ENCODE measurements at places on chromosomes 4 and X. TPM values are rescaled to one million over a fixed set of nuclear protein-coding genes. Genes with fewer than 3 reads are reported as not detected.

DNA sequence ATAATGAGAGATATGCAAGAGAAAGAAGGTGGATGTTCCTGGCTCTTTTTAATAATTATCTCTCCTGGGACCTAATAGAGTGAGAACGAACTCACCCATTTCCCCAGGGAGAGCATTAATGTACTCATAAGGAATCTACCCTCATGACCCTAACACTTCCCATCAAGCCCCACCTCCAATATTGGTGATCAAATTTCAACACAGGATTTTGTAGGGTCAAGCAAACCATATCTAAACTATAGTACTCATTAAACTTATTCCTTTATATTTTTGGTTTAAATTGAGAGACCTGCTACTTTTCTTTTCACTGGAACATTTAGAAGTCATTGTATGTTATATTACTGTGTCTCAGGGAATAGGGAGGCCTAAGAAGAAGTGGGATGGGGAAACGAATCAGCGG is 2.6 kb downstream of the UGT2A3 start:
- H3K4me1 ChIP-seq, result no peaks in the 10 kb centered on the region
- H3K27me3 ChIP-seq, result no peaks in the 10 kb centered on the region
- no peak overlapping the region for H3K4me3 ChIP-seq
- no peak overlapping the region for H3K27ac ChIP-seq

The TMPRSS11E gene
- total RNA-seq, result not detected

- no peak overlapping the region for H3K4me3 ChIP-seq
- H3K36me3 ChIP-seq, result no peaks in the 10 kb centered on the region
Measured at GRCh38 chrX:134718105-134718965, 60.1 kb upstream of the PLAC1 start.

DNA sequence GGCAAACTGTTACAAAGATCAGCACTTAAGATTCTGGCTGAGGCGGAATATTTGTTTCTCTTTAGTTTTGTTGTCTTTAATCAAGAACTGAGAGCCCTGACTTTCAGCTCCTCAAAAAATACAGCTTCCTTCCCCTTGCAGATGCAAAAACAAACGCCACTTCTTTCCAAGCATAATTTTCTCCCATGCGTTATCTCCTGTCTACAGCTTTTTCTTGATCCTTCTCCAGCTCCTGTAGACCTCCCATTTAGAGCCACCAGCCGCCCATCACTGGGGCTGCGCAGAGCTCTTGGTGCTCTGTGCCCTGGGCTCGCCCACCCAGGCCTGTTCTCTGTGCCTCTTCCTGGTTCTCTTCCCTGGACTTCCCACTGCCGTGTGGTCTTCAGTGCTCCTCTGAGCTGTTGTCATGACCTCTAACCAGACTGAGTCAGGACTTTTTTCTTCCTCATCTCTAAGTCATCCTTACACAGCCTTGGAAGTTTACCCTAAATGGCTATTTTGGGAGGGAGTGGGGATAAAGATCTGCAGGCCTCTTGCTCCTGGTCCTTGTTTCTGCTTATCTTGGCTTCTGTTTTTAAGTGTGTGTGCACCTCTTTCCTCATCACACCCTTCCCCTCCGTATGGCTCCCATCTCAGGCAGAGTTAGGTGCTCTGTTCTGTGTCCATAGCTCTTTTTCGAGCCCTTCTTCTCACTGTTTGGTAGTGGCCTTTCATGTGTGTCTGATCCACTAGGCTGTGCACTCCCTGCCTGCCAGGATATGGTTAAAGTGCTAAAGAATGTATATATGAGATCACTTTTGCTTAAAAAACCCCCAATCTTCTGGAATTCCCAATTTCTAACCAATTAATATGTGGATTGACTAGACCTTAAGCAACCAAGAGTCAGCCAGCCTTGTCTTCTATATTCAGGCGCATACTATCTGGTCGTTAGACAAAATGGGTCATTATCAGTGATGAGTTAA is 122.5 kb downstream of the PTTG2 start:
- H3K36me3 ChIP-seq, result peaks cover 12% of the 10 kb centered on the region
- H3K27me3 ChIP-seq, result no peaks in the 10 kb centered on the region
- no peak overlapping the region for H3K4me3 ChIP-seq
- DNase-seq, result no peak
- peaks cover 19% of the 10 kb centered on the region for H3K4me1 ChIP-seq

The VCX3A gene
- total RNA-seq, result not detected

DNA sequence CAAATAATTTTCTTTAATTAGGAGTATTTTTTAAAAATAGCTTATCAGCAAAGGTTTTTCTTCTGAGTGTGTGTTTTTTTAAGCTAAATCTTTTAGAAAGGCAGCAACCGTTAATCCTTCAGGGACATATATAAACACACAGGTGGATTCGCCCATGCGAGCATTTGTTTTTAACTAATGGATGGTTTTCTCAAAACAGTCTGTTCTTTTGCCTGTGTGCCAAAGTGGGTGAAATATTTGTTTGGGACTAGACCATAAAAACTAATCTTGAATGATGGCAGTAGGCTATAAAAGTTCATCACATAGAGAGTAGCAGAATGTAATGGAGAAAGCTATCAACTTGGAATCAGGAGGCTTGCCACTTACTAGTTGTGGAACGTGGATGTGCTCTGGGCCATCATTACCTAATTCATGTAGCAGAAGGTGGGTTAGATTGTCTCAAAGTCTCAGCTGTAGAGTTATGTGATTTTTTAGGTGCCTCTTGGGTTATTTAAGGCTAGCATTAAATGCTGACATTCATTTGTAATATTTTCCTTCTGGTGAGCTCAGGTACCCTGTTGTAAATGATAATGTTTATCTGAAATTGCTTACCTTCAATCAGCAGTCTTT is 7.4 kb upstream of the TAPT1 start:
- H3K27me3 ChIP-seq, result no peaks in the 10 kb centered on the region
- H3K36me3 ChIP-seq, result no peaks in the 10 kb centered on the region
- no peak overlapping the region for H3K27ac ChIP-seq
- no peak overlapping the region for H3K4me3 ChIP-seq
- DNase-seq, result no peak

The NLGN3 gene
- 0.20 TPM for total RNA-seq

The CNGA1 gene
- total RNA-seq, result not detected

The FGD1 gene
- 2.4 TPM for total RNA-seq

Measured in upper lobe of left lung (tissue), 6 donors.